Ovary (tissue), 10 donors: ENCODE measurements at places on chromosomes 3 and 15. TPM values are rescaled to one million over a fixed set of nuclear protein-coding genes. Genes with fewer than 3 reads are reported as not detected.

Gene WDR49
- 1.3 TPM for total RNA-seq

Gene SHISA5
- 115 TPM for total RNA-seq

GRCh38 chr15:88385078-88385700, 82.0 kb downstream of the MRPL46 start:
- no peak overlapping the region for H3K27ac ChIP-seq
- no peaks in the 10 kb centered on the region for H3K27me3 ChIP-seq
- H3K4me3 ChIP-seq, result no peak overlapping the region
- no peaks in the 10 kb centered on the region for H3K36me3 ChIP-seq
- DNase-seq, result no peak

- no peaks in the 10 kb centered on the region for H3K4me1 ChIP-seq
- H3K36me3 ChIP-seq, result no peaks in the 10 kb centered on the region
- no peak overlapping the region for H3K4me3 ChIP-seq
- no peak for DNase-seq
- H3K27ac ChIP-seq, result no peak overlapping the region
Observed at GRCh38 chr15:53208751-53209150, 418.6 kb upstream of the ONECUT1 start.

- H3K27me3 ChIP-seq, result no peaks in the 10 kb centered on the region
- no peak overlapping the region for H3K27ac ChIP-seq
- DNase-seq, result peak; percentile 85
- no peaks in the 10 kb centered on the region for H3K4me1 ChIP-seq
Observed at GRCh38 chr15:68924866-68925560, 5.3 kb upstream of the SPESP1 start.
